ENCODE measurements at places on chromosomes 1 and 21. TPM values are rescaled to one million over a fixed set of nuclear protein-coding genes. Genes with fewer than 3 reads are reported as not detected.

GRCh38 chr1:25011275-25011674 is 81.2 kb upstream of the RUNX3 start:
- no peak for DNase-seq

- no peak for DNase-seq
These were observed 100.2 kb downstream of the LMO4 start for GRCh38 chr1:87428883-87429282.

GRCh38 chr1:30847358-30847972 is 61.1 kb downstream of the SDC3 start:
- DNase-seq: no peak

The CD52 gene
- total RNA-seq: not detected

DNA sequence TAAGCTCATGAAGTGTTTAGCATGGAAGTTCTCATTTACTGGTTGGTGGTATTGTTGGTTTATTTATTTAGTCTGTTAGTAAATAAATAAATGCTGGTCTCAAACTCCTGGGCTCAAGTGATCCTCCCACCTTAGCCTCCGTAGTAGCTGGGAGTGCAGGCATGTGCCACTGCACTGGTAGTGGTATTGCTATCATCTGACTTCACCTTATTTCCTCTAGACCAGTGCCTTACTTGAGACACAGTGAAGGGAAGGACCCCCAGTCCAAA is 1.4 kb upstream of the SLC2A1 start:
- no peak for DNase-seq

DNA sequence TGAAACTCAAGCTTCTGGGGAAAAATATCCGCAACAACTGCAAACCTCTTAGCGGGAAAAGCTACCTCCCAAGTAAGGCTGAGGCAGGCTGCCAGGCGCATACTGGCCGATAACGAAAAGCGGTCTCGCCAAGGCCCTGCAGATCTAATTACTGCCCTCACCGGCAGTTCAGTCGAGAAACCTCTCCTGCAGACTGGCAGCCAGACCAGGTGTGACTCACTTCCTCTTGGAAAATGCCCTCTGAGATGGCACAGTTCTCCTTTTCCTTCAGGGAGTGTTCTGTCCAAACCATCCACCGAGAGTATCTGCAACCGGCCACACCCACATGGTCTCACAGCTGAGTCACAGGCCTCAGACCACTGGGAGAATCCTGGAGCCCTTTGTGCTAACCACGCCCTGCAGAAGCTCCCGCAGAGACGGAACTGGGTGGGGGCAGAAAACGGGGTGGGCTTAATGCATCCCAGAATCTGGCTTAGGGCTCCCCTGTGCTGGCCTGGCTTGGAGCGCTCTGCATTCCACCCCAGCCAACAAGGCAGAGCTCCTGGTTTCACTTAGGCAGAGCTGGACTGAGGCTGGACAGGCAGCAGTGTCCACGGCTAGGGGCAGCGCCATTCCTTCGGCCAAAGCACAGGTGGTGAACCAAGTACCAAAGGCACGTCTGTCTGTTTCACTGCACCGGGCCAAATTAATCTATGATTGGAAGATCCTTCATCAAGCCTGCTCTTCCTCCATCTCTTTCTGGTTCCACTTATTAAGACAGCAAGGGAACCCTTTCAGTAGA is 1.2 kb downstream of the S100A10 start:
- no peak for DNase-seq

The RNU1-2 gene
- total RNA-seq: 1,620 TPM

The RORC gene
- not detected for total RNA-seq

Data from chondrocyte (in vitro differentiated cells).